Pancreas (tissue), 10 donors: ENCODE measurements at places on chromosomes 2 and 18. TPM values are rescaled to one million over a fixed set of nuclear protein-coding genes. Genes with fewer than 3 reads are reported as not detected.
A peak's percentile ranks its signal among the peaks of the same experiment; 100 is the strongest.

- DNase-seq, result no peak
Measured at GRCh38 chr18:63508596-63508995, 31.8 kb downstream of the SERPINB5 start.

DNA sequence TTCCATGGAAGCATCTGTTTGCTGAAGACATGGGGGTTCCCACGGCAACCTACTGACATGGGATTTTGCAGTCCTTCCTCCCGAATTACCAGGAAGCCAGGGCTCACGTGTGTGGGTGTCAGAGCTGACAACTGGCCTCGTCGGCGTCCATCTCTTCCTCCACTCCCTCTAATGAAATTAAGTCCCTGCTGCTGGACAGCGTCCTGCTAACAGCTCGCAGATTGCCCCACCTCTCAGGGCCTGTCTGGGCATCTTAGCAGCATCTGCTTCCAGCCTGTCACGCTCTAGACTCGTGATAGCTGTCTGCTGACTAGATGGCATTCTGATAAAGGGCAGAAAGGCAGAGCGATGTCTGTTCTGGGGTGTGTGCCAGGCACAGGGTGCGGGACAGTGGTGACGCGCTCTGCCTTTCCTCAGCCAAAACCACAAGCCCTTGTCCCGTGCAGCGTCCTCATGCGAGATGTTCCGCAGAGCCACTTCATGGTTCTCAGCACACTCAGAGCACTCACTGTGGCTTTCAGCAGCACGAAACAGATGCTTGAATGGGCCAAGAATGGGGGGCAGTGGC, 161.1 kb downstream of the ARL4C start:
- DNase-seq, result no peak

DNA sequence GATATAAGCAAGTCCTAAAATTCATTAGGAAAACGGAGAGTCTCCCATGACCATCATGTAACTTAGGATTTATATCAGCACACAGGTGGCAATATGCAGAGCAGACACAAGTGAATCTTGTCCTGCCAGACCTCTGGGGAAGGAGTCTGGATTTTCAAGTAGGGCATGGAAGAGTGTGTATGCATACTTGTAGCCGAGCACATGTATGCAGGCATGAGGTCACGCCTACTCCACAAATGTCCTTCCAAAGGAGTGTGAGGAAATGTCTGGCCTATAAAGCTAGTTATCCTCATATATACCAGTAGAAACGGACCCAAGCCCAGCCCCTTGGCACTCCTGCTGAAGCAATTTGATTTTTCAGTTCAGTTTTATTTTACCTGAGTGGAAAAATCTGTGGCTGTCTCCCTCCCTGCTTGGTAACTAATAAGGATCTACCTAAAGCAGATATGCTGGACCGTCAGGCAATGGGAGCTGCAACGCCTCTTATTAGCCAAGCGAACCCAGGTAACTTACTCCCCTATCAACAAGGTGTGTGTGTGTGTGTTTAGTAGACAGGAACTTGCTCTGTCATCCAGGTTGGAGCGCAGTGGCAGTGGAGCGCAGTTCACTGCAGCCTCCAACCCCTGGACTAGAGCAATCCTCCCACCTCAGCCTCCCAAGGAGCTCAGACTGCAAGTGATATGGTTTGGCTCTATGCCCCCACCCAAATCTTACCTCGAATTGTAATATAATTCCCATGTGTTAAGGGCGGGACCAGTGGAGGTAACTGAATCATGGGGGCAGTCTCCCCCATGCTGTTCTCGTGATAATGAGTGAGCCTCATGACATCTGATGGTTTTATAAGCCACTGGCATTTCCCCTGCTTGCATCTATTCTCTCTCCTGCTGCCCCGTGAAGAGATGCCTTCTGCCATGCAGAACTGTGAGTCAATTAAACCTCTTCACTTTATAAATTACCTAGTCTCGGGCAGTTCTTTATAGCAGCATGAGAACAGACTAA, 2.8 kb downstream of the STAT1 start:
- no peak for DNase-seq

- DNase-seq, result no peak
Measured at GRCh38 chr2:234528410-234529148, 31.7 kb upstream of the ARL4C start.

DNA sequence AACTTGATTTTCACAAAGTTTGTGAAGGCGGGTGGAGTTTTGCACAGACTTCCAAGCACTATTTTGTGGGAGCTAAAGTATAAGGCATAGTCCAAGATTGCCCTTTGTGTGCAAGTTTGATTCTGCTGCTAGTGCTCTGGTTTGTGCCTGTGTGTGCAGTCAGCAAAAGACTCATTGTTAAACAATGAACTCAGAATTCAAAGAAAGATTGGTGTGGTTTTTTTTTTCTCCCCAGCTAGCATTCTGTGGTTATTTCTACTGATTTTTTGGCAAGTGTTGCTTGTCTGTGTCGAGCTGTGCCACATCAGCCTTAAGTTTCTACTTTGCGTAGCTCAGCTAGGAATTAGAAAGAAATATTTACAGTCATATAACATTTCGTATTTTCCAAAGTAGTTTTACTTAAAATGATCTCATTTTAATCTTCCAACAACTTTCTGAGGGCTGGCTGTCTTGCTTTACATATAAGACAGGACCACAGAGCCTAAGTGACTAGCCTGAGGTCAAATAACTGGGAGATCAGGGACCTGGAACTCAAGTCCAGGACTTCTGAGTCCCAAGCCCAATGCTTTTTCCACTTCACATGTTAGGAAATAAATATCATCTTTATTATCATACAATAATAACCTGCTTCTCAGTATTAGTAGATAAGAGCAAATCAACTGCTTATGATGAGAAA, 69.8 kb downstream of the BABAM2 start:
- no peak for DNase-seq

DNA sequence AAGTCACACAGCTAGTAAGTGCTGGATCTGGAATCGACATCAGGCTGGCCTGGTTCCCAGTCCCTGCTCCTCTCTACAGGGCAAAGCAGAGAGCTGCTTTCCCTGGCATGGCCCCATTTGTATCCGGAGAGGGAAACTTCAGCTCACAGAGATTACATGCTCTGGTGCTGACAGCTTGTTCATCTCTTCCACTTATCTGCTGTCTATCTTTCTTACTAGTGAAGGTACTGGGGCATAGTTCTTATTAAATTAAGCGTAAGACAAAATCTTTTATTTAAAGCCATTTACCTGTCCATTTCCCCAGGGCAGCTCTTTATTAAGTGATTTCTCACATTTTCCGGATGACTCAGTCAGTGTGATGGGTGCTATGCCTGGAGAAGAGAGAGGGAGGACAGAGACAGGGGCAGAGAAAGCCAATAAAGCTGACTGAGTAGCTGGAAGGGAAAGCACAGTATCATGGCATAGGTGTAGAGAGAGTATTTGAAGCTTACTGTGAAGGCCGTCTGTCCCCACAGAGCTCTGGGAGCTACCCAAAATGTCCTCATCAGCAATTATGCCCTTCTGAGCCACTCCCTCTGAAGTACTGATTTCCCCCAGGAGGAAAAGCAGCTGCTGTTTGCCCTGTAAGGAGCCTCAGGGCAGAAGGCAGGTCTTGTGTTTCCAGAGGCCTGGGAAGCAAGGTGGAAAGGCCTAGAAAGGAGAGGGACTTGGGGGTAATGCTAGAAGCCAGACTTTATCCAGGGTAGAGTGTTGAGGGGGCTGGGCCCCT, 44.1 kb upstream of the EPAS1 start:
- no peak for DNase-seq

- DNase-seq, result no peak
Measured at GRCh38 chr2:222693837-222694236, 22.4 kb downstream of the MOGAT1 start.

DNA sequence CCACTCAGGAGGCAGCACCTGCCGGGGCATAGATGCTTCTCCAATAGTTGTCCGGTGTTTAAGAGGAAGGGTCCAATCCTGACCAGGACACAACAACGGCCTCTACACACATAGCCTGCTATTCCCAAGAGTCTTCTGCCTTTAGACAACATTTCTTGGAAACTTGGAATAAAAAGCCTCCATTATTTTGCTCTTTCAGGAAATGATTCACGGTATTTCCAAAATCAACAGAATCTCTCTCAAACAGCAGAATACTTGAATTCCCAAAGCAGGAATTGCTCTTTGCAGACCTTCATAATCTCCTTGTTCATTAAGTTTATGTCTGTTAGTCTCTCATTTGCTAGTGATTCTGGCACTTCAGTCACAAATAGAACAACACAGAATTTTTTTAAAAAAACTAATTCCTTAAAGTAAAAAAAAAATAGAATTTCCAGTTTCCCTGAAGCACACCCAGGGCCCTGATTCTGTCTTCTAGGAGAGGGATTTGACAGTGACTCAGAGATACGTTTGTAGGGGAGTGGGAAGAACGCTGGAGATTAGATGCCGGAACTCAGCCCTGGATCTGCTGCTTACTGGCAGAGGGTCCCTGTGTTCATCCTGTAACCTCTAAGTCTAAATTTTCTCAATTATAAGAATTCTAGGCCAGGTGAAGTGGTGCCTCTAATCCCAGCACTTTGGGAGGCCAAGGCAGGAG, 74.7 kb downstream of the NAB1 start:
- DNase-seq, result no peak

GRCh38 chr2:148926291-148926961, 51.4 kb downstream of the KIF5C start:
- DNase-seq, result peak; percentile 63

DNA sequence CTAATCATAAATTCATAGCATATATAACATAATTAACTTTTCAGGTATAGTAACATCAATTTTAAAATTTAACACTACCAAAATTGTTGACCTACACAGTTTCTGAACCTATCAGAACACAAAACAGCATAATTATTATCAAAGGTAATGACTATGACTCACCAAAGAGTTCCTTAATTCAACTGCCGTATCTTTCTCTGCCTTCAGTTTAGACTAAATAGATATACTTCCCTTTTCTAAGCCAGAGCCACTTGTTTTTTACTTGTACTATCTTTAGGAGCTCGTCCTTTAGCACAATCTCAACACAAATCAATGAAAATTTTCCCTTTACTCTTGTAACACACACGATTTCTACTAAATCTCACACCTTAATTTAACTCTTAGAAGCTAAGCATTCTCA, 54.4 kb downstream of the CCDC88A start:
- no peak for DNase-seq

GRCh38 chr2:202278944-202279343, 13.4 kb downstream of the NOP58 start:
- DNase-seq, result no peak

Gene TEKT4
- total RNA-seq, result not detected

Gene TMEM131
- total RNA-seq, result 18.2 TPM

Gene TUBA3E
- total RNA-seq, result not detected

Gene FN1
- total RNA-seq, result 58.3 TPM

Gene CPLX4
- total RNA-seq, result not detected

Gene SFTPB
- 0.14 TPM for total RNA-seq
